ENCODE measurements at places on chromosomes 12 and 14. TPM values are rescaled to one million over a fixed set of nuclear protein-coding genes. Genes with fewer than 3 reads are reported as not detected.

SPX gene
- 0.54 TPM for total RNA-seq

SLC41A2 gene
- 32.3 TPM for total RNA-seq

NRIP2 gene
- not detected for total RNA-seq

GALNT16 gene
- 1.6 TPM for total RNA-seq

C14orf132 gene
- 25.5 TPM for total RNA-seq

TAS2R13 gene
- 7.4 TPM for total RNA-seq

MGP gene
- total RNA-seq = 223 TPM

SAV1 gene
- total RNA-seq = 32.4 TPM

RASAL1 gene
- total RNA-seq = not detected

ANKS1B gene
- total RNA-seq = 47.0 TPM

KRT3 gene
- not detected for total RNA-seq

DIO3 gene
- not detected for total RNA-seq

LTBP2 gene
- 157 TPM for total RNA-seq

SLC25A21 gene
- total RNA-seq = 1.2 TPM

SLC7A8 gene
- total RNA-seq = 11.7 TPM

OTX2 gene
- not detected for total RNA-seq

ZC2HC1C gene
- total RNA-seq = 1.6 TPM

SERPINA3 gene
- 13.6 TPM for total RNA-seq

P2RX7 gene
- 0.18 TPM for total RNA-seq

KRT78 gene
- not detected for total RNA-seq

DERA gene
- total RNA-seq = 72.2 TPM

PTHLH gene
- total RNA-seq = 1.6 TPM

MYO1A gene
- 0.09 TPM for total RNA-seq

C14orf119 gene
- total RNA-seq = 60.2 TPM

CCDC85C gene
- 2.9 TPM for total RNA-seq
